ENCODE measurements at places on chromosomes 4 and X.
A peak's percentile ranks its signal among the peaks of the same experiment; 100 is the strongest.

GRCh38 chr4:7364979-7365378 is 69.8 kb downstream of the PSAPL1 start:
- H3K27ac ChIP-seq, result no peak overlapping the region
- DNase-seq, result no peak
- H3K4me3 ChIP-seq, result no peak overlapping the region
- no peaks in the 10 kb centered on the region for H3K4me1 ChIP-seq

- H3K36me3 ChIP-seq, result no peaks in the 10 kb centered on the region
- no peaks in the 10 kb centered on the region for H3K4me1 ChIP-seq
- peaks cover 7% of the 10 kb centered on the region for H3K27me3 ChIP-seq
Observed at GRCh38 chrX:119266364-119266995, 30.4 kb downstream of the PGRMC1 start.

DNA sequence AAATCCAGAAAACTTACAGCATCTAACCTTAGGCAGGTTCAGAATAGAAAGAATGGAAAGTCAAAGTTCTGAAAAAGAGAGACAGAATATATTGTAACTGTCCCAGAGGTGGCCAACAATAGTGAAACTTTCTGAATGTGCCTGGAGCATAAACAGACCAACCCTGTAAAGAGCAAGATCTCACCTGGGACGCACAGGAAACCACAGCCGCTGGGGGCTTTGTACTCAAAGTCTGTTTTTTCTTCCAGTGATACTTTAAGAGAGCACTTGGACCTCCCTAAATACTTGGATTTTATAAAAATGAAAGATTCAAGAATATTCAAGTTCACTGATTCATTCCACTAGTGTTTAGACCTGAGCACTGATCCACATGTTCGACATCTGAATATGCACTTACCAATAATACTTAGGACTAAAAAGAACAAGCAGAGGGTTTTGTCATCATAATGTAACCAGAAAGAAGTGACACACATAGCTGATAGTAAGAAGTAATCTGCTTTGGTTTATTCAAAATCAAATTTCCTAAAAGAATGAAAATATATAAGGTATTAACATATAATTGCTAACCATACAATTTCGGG is 35.3 kb downstream of the ARAP2 start:
- DNase-seq, result no peak
- no peaks in the 10 kb centered on the region for H3K27me3 ChIP-seq
- no peaks in the 10 kb centered on the region for H3K36me3 ChIP-seq
- H3K4me3 ChIP-seq, result no peak overlapping the region

- H3K4me1 ChIP-seq, result peaks cover 10% of the 10 kb centered on the region
- H3K27me3 ChIP-seq, result no peaks in the 10 kb centered on the region
- H3K36me3 ChIP-seq, result no peaks in the 10 kb centered on the region
- peak within 1 kb of the TSS; percentile 54 for H3K27ac ChIP-seq
- H3K4me3 ChIP-seq, result peak within 1 kb of the TSS; percentile 60
Observed at GRCh38 chrX:10620121-10620699, at the start of gene MID1. Gene MID1 (minus strand): TSS chrX:10620585. CDS start chrX:10567547, 53,038 bp downstream.

- H3K36me3 ChIP-seq, result no peaks in the 10 kb centered on the region
- H3K4me3 ChIP-seq, result peak overlapping the region; percentile 54
- no peaks in the 10 kb centered on the region for H3K27me3 ChIP-seq
- H3K27ac ChIP-seq, result no peak overlapping the region
Observed at GRCh38 chr4:168632301-168632725, 135.5 kb downstream of the PALLD start.

DNA sequence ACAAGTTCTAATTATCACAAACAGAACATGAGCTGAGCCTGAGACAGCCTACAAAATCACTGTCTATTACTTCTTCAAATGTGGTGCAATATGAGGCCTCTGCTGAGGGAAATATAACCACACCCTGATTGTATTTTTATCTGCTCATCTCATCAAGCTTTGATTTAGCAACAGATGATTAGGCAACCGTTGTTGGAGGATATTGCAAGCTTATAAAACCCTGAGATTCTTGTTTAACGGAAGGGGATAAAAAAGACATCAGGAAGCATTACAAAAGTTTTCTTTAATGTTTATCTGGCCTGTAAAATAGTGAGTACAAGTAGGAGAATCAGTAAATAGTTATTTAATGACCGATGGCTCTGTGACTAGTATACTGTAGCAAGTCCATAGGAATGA is 108.5 kb downstream of the ZNF330 start:
- peak overlapping the region; percentile 17 for H3K27ac ChIP-seq
- H3K4me3 ChIP-seq, result no peak overlapping the region
- DNase-seq, result peak; percentile 80
- no peaks in the 10 kb centered on the region for H3K36me3 ChIP-seq
- H3K4me1 ChIP-seq, result peaks cover 13% of the 10 kb centered on the region
- H3K27me3 ChIP-seq, result no peaks in the 10 kb centered on the region

GRCh38 chrX:2299871-2300270 is 200.9 kb downstream of the DHRSX start:
- H3K4me3 ChIP-seq, result no peak overlapping the region
- DNase-seq, result no peak
- H3K27me3 ChIP-seq, result no peaks in the 10 kb centered on the region
- H3K36me3 ChIP-seq, result no peaks in the 10 kb centered on the region

DNA sequence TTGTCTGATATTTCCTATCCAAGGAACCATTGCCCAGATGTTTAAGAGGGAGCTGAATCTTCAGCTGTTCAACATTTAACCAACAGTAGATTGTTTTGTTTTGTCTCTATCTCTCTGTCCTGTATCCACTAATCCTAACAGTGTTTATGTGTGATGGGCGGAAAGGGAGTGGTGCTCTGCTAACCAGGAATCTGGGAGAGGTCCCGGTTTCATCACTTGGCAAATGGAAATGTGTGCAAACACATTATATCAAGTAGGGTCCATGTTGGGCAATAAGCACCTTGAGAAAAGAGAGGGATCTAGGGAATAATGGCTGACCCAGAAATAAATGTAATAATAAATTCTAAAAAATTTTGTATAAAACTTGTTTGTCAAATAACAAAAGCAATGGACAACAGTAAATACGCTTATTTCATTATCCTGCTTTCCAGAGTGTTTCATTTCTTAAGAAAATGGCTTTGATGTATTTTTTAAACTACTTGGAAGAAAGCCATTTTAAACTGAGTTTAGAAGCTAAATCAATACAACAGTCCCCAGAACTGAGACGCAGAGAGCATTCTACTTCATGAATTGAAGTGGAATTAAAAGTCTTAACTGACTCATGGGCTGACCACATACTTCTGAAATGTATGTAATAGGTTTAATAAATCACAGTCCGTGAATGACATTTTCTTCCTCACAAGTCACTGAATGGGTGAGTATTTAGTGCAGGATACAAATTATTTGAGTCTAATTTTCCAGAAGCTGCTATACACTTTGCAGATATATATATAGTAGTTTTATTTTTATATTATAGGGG is 55.8 kb downstream of the EMCN start:
- H3K4me3 ChIP-seq, result no peak overlapping the region
- no peak overlapping the region for H3K27ac ChIP-seq
- H3K4me1 ChIP-seq, result no peaks in the 10 kb centered on the region
- peak; percentile 49 for DNase-seq
- H3K27me3 ChIP-seq, result no peaks in the 10 kb centered on the region

- no peaks in the 10 kb centered on the region for H3K36me3 ChIP-seq
- H3K4me1 ChIP-seq, result no peaks in the 10 kb centered on the region
- H3K4me3 ChIP-seq, result no peak overlapping the region
Observed at GRCh38 chr4:101695176-101695575, 95.4 kb upstream of the BANK1 start.

GRCh38 chr4:84470204-84470785 is 28.8 kb downstream of the NKX6-1 start:
- H3K4me1 ChIP-seq, result no peaks in the 10 kb centered on the region
- H3K27ac ChIP-seq, result no peak overlapping the region
- DNase-seq, result no peak
- H3K4me3 ChIP-seq, result no peak overlapping the region
- no peaks in the 10 kb centered on the region for H3K36me3 ChIP-seq

- H3K4me1 ChIP-seq, result peaks cover 4% of the 10 kb centered on the region
- no peak overlapping the region for H3K27ac ChIP-seq
- H3K27me3 ChIP-seq, result no peaks in the 10 kb centered on the region
- H3K4me3 ChIP-seq, result peak overlapping the region; percentile 72
- DNase-seq, result no peak
- peaks cover 9% of the 10 kb centered on the region for H3K36me3 ChIP-seq
Observed at GRCh38 chrX:20140420-20140819, 1.2 kb downstream of the EIF1AX start.

DNA sequence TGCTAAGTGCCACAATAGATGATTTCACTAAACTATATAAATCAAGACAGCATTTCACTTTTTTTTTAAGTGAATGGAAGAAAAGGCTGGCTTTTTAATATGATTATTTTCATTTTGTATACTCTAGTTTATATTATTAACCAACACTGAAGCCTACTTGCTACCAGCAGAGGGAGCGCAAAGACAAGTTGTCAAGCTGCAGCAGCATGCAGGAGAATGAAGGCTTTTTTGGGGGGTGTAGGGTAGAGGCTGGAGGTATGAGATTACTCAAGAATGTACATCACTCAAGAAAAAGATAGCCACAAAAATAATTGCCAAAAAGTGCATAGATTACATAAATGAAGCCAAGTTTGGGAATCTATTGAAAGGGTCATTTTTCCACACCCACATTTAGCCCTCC is 519.5 kb downstream of the FGF13 start:
- no peaks in the 10 kb centered on the region for H3K4me1 ChIP-seq
- peak; percentile 19 for DNase-seq
- no peak overlapping the region for H3K27ac ChIP-seq
- no peaks in the 10 kb centered on the region for H3K27me3 ChIP-seq
- H3K36me3 ChIP-seq, result no peaks in the 10 kb centered on the region
- H3K4me3 ChIP-seq, result no peak overlapping the region

DNA sequence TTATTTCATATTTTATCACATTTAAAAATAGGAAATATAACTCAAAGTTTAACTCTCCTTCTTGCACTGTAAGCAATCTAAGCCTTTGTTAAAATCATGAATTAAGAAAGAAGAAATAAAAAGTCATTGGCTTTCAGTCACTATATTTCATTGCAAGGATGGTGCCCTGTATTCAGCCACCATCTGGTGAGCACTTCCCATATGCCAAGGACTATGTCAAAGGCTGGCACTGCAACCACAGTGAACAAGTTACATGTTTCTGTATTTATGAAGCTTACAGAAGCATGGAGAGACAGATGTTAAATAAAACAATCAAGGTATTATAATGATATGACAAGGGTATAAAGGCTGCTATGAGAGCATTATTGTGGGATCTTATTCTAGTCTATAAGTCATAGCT is 68.6 kb downstream of the PRKG2 start:
- 0 out of 2 replicates have a peak, but pooled peaks cover 2% of the 10 kb centered on the region for H3K4me1 ChIP-seq
- H3K36me3 ChIP-seq, result peaks cover 4% of the 10 kb centered on the region
- no peak for DNase-seq

DNA sequence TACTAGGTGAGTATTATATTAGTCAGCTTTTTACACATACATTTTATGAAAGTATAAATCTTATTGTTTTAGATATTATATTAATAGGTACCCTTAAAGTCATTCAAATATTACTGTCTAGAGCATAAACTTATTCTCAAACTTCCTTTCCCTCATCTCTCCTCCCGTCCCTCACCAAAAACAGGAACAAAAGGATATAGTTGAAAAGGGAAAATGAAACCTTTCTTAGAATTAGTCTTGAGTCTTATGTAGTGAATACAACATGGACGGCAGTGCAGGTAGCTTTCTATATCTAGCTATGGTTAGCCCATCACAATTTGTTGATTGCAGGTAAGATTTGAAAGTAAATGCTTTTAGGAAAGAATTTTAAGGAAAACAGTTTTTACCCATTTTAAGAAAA is 65.6 kb downstream of the RBPJ start:
- no peaks in the 10 kb centered on the region for H3K27me3 ChIP-seq
- peaks cover 5% of the 10 kb centered on the region for H3K4me1 ChIP-seq
- H3K36me3 ChIP-seq, result peaks cover 17% of the 10 kb centered on the region
- DNase-seq, result no peak

DNA sequence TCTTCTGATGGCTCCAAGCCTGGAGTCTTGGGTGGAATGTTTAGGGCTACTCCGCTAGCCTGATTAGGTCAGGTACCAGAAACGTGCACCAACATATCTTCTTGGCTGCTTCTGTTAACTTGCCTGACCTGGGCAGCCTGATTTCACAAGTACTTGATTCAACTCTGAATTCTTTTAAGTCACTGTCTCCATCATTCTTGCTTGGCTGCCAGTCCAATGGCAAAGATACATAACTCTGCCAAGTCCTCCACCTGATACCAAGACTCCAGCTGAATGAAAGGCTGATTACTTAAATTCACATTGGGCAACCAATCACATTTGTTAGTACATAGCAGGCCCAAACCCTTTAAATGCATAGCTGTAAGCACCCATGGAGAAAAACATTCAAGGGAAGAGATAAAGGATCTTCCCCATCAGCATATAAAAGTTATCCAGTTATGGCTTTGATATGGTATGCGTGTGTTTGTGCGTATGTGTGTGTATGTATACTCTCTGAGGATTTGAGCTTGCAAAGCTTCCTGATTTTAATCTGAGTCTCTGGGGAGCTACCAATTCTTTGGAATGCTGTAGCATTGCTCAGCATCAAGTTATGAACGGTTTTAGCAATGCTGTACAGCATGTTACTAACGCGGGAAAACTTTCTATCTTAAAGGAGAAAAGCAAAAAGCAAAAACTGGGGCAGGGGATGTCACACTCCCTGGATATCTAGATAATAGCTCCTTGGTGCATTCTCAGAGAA is 917.2 kb downstream of the DMD start:
- H3K4me1 ChIP-seq, result no peaks in the 10 kb centered on the region
- H3K4me3 ChIP-seq, result no peak overlapping the region
- H3K36me3 ChIP-seq, result no peaks in the 10 kb centered on the region
- no peak overlapping the region for H3K27ac ChIP-seq
- no peak for DNase-seq

DNA sequence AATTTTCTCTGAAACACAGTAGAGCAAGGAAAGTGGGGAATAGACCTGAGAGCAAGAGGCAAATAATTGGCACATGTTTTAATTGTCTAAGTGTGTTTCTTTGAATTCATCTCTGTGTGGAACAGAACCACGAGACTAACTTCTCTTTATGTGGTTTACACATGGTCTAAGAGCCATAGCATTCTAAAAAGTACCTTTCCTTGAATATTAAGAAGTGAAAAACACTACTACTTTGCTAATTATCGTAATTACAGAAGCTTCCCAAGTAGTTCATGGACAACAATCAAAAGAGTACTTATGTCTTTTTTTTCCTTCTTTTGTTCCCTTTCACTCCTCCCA is 2.9 kb upstream of the CYBB start:
- H3K4me3 ChIP-seq, result no peak overlapping the region
- H3K4me1 ChIP-seq, result no peaks in the 10 kb centered on the region
- no peaks in the 10 kb centered on the region for H3K27me3 ChIP-seq
- DNase-seq, result no peak

DNA sequence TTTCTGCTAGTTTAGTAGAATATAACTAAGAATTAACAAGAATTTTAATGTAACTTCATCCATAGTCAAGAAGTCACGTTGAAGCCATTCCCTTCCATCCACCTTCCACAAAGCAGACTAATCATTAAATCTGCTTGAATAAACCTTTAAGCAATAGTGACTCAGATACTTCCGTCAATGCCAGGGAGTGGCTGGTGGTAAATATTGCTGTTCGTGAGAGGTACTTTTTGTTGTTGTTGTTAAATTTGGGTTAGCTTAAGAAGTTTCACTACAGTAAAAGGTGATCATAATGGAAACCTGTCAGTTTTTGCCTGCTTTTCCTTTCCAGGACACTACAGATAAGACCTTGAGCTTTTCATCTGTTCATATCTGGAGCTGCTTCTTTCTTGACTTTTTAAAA is 316.3 kb downstream of the TMA16 start:
- H3K4me1 ChIP-seq, result no peaks in the 10 kb centered on the region
- H3K36me3 ChIP-seq, result no peaks in the 10 kb centered on the region
- DNase-seq, result no peak
- no peak overlapping the region for H3K4me3 ChIP-seq
- H3K27me3 ChIP-seq, result no peaks in the 10 kb centered on the region
- no peak overlapping the region for H3K27ac ChIP-seq

GRCh38 chrX:52585892-52586291 is 68.8 kb downstream of the SSX7 start:
- DNase-seq, result no peak
- peaks cover 16% of the 10 kb centered on the region for H3K27me3 ChIP-seq
- no peaks in the 10 kb centered on the region for H3K36me3 ChIP-seq
- H3K4me1 ChIP-seq, result no peaks in the 10 kb centered on the region
- no peak overlapping the region for H3K4me3 ChIP-seq
